ENCODE measurements at places on chromosomes 6 and 20.

DNA sequence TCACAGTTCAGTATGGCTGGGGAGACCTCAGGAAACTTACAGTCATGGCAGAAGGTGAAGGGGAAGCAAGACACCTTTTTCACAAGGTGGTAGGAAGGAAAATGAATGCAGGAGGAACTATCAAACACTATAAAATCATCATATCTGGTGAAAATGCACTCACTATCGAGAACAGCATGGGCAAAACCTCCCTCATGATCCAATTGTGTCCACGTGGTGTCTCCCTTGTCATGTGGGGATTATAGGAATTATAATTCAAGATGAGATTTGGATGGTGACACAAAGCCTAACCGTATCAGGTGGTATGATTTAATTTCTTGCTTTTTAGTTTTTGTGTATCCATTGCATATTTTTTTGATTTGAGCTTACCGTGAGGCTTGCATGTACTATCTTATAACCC lies 133.2 kb upstream of the SYNCRIP start:
- DNase-seq, result no peak

GRCh38 chr6:15280028-15280427 lies 34.2 kb downstream of the JARID2 start:
- DNase-seq, result no peak

- no peak for DNase-seq
Observed at GRCh38 chr20:20210327-20210726, 157.6 kb upstream of the INSM1 start.

GRCh38 chr6:105691081-105691480 lies 288.2 kb upstream of the PREP start:
- DNase-seq, result no peak

GRCh38 chr6:56933650-56934049 lies 21.3 kb upstream of the BEND6 start:
- DNase-seq, result no peak

- no peak for DNase-seq
Observed at GRCh38 chr6:109062216-109062615, 32.4 kb downstream of the SESN1 start.

- no peak for DNase-seq
Observed at GRCh38 chr20:8858181-8858787, 210.6 kb upstream of the PLCB4 start.

DNA sequence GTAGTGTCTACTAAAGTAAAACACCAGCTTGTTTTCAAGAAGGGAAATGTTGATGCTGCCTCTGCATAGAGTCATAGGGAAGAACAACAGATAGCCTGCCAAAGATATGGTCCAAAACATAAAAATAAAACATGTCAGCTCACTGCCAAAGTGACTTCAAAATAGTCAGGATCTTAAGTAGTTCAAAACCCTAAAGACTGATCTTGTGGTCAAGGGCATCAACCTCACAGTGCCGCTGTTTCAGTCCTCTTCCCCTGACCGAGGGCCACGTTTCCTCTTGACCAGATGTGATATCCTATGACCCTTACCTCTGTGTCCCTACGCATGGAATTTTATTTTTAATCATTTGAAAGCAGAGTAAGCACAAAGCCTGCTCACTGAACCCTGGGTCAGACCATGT lies 104.2 kb upstream of the CNKSR3 start:
- no peak for DNase-seq
